Epithelial cell of proximal tubule (primary cell): ENCODE measurements at places on chromosomes 3 and 15.

DNA sequence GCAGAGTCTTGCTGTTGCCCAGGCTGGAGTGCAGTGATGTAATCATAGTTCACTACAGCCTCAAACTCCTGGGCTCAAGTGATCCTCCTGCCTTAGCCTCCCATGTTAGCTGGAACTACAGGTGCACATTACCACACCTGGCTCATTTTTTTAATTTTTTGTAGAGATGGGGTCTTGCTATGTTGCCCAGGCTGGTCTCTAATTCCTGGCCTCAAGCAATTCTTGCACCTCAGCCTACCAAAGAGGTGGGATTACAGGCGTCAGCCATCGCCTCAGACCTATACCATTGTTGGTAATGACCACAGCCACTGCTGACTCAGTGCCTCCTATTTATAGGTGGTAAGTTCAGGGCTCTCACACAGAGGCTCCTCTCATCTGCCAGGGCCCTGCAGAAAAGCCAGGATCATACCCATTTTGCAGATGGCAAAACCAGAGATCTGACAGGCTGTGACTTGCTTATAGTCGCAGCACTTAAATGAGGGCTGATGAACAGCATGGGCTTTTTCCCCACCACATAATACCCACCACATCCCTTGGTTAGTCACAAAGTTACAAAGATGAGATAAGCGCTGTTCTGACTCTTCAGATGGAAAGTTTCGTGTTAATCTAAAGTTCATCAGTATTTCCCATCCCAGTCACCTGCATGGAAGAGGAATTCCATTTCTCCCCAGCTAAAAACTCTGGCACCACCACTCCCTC is 21.8 kb upstream of the SPATA12 start:
- DNase-seq = no peak

- no peak for DNase-seq
These were observed 106.0 kb downstream of the RYK start for GRCh38 chr3:134144694-134145093.

GRCh38 chr15:85580879-85581278 is 200.5 kb downstream of the AKAP13 start:
- DNase-seq = no peak

DNA sequence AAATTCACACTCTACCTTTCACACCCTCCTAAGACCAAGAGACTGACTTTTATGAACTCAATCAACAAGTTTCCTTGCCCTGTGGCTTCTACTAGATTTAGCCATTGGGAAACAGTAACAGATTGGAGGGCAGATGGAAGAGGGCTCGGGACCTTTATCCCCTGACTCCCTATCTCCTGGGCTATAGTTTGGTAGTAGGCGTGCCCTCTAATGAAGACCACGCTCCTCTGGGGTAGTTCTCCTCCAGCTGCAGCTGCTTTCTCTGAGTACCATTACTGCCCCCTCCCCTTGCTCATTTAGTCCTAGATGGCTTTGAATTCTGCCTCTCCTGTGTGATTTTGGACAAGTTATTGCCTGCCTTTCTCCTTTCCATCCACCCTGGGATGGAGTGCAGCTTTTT is 33.3 kb downstream of the FMN1 start:
- no peak for DNase-seq

DNA sequence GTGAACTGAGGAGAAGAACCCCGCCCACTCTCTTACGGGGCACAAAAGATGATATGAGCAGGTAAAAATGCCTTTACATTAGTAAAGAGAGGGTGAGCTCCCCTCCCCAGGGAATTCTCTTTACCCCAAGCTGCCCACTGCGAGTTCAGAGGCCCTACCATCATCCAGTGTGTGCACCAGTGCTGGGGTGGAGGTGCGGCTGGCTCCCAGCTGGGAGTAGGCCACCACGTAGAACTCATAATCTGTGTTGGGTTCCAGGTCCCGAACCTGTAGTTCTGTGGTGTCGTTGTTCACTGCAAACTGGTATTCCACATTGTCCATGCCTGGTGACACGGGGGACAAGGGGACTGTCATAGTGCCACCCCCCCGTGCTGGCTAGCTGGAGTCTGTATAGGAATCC is 17.1 kb upstream of the IGDCC3 start:
- no peak for DNase-seq

DNA sequence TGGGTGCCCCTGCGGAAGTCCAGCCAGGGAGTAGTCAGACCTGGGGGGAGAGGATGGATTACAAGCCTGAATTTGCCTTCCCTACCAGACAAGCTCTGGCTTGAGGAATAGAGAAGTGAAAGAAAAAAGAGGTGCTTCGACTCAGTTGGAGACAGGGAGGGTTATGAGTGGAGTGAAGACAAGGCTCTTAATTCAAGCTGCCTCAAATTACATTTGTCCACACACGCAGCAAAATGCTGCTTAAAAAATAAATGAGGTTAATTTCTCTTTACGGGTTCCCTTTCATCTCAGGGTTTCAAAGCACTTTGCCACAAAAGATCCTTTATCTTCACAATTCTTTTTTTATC is 49.0 kb upstream of the SLC4A7 start:
- DNase-seq = no peak

- DNase-seq = no peak
These were observed 497 bp upstream of the RPLP1 start for GRCh38 chr15:69451951-69452691.

GRCh38 chr3:32595323-32595722 is 24.7 kb upstream of the DYNC1LI1 start:
- DNase-seq = no peak

- no peak for DNase-seq
These were observed 105.9 kb downstream of the B3GALNT1 start for GRCh38 chr3:160999274-160999673.

- no peak for DNase-seq
These were observed 24.4 kb downstream of the TP63 start for GRCh38 chr3:189655617-189656016.

DNA sequence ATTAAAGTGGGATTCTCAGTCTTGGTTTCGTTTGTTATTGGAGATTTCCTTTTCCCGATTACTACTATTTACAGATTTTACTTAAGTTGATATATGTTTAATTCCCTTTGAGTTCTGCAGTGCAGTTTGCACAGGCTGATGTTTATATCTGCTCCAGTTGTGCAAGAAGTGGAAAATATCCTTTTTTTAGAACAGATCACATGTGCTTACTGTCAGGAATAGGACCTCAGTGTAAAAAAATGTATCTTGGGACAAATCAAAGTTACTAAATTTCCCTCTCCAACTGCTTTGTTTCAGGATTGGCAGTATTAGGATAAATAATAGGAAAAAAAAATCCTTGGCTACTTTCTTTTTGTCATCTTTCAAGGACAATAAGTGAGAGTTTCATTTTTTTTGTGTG is 6.9 kb downstream of the MITF start:
- no peak for DNase-seq

- no peak for DNase-seq
These were observed 28.5 kb downstream of the BTD start for GRCh38 chr3:15629860-15630597.

DNA sequence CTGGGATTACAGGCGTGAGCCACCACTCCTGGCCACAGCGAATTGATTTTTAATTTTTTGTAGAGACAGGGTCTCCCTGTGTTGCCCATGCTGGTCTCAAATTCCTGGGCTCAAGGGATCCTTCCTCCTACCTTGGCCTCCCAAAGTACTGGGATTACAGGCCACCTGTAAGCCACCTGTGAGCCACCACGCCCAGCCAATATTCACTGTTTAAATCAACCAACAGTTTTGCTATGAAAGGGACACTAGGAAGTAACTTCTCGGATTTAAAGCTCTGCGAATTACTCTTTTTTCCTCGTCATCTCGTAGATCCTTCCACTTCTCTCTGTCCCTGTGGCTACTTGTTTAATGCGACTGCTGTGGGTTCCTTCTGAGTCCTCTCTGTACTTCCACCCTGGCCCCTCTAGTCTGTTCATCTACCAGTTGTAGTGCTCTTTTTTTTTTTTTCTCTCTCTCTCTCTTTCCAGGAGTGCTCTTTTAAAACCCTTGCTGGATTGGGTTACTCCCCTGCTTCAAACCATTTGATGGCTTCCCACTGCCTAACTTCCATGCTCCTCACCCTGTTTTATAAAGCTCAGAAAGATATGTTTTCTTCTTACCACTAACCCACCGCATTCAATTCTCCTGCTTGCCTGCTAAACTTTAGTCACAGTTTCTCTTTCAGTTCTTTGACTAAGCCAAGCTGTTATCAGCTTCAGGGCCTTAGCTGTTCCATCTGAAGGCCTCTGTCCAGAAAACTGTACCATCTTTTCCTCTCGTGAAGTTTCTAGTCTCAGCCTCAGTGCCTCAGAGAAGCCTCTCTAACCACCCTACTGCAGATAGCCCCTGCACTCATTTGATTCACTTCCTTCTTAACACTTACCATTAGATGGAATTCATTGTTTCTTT is 12.4 kb downstream of the RTF1 start:
- DNase-seq = no peak

GRCh38 chr3:135994708-135995337 is 29.3 kb downstream of the PPP2R3A start:
- DNase-seq = no peak

DNA sequence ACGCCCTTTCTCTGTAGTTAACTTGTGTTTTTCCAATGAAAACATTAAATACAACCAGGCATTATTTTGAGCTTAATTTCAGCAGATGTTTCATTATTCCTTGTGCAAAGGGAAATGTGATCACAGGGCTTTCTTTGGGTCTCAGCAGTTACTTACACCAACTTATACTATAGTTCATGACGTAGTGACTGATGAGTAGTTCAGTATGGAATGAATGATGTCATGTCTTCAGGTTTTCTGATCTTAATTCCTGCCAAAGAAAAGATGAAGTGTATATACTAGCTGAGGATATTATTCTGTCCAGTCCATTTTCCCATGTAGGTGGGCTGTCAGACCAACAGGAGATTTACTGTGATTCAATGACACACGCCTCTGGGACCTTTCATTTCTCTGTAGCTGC is 61.3 kb downstream of the MYRIP start:
- DNase-seq = no peak

DNA sequence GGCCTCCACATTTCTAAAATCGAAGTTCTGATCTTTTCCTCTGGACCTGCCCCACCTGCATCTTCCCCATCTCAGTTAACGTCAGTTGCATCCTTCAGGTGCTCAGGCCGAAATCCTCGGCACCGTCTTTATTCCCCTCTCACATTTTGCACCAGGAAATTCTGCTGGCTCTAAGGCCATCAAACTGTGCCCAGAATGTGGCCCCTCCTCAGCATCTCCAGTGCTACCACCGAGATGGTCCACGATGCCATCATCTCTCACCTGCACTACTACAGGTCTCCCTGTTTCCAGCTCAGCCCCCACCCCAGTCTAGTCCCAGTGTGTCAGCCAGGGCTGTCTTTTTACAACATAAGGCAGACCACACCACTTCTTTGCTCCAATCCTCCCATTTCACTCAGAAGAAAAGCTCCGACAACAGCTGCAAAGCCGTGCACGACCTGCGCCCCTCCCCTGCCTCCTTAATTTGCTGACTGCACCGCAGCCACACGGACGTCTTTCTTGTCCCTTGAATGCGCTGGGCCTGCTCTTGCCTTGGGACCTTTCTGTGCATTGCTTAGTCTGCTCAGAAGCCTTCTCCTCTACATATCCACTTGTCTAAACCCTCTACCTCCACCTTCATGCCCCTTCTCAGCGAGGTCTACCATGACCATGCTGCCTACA is 14.4 kb downstream of the MUC20 start:
- no peak for DNase-seq

- no peak for DNase-seq
These were observed 14.2 kb downstream of the CSK start for GRCh38 chr15:74795966-74796625.

DNA sequence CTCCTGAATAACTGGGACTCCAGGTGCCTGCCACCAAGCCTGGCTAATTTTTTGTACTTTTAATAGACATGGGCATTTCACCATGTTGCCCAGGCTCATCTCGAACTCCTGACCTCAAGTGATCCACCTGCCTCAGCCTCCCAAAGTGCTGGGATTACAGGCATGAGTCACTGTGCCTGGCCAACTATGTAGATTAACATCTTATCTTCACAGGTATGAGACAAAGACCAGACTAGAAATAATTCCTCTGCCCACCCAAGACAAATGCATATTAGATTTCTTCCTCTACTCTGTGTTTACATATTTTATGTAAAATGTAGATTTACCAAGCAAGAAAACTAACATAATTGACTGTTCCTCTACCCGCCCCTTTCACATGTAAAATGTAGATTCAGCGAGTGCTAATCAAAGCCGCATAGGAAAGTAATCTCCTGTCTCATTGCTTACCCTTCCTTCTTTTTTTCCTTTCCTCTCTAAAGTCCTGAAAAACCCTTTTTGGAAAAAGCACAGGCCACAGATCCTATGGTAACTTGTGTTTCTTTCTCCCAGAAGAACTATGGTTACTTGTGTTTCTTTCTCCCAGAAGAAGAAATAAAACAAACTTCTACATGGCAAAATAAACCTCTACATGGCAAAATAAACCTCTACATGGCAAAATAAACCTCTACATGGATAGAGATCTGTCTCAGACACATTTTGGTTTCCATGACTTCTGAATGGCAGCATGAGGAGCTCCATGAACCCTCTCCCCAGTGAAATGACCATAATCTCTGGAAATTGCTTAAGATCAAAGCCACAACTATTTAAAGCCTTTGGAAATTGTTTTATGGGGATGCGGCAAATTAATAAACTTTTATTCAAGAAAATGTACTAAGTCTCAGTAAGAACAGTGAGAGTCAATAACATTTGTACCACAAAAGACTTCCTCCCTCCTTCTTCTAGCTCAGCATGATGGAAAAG is 9.1 kb upstream of the ABHD2 start:
- no peak for DNase-seq

GRCh38 chr3:149058602-149059001 is 27.7 kb downstream of the HLTF start:
- DNase-seq = no peak

DNA sequence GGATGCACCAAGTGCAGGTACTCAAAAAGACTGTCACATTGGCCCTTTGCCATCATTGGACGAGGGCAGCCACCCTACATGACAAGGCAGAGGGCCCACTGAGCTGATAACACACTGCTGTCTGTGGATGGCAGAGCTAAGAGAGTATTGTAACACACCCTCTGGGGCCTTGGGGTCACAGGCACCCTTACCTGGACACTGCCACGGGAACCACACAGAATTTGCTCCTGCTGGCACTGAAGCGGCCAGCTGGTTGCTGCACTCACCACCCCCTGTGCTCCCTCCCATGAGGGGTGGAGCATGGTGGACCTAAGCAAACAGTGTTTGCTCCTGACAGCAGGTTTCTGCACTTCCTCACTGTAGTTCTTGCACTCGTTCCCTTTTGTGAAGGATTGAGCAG is 208.2 kb upstream of the SGO1 start:
- DNase-seq = no peak

GRCh38 chr3:13771496-13771895 is 108.4 kb downstream of the WNT7A start:
- no peak for DNase-seq

DNA sequence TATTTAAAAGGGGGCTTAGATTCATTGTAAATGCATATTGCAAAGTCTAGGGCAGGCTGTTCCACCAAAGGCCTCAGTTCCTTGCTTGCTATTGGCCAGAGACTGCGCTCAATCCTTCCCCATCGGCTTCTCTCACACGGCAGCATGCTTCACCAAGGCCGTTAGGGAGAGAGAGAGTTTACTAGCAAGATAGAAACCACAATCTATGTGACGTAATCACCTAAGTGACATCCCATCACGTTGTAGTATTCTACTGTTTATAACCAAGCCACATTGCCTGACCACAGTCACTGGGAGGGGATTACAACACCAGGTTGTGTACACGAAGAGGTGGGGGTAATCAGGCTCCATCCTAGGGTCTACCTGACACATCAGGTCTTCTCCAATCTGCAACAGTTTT is 16.0 kb upstream of the NPAP1 start:
- no peak for DNase-seq

- no peak for DNase-seq
These were observed 4.2 kb upstream of the CHL1 start for GRCh38 chr3:192215-192929.
